ENCODE measurements at places on chromosomes 5 and 9.

GRCh38 chr9:25716220-25716872, 38.1 kb upstream of the TUSC1 start:
- DNase-seq = peak; percentile 24

GRCh38 chr5:35862126-35862525, 5.4 kb downstream of the IL7R start:
- DNase-seq = no peak

GRCh38 chr5:163162645-163163044, 274.8 kb upstream of the CCNG1 start:
- DNase-seq = no peak

DNA sequence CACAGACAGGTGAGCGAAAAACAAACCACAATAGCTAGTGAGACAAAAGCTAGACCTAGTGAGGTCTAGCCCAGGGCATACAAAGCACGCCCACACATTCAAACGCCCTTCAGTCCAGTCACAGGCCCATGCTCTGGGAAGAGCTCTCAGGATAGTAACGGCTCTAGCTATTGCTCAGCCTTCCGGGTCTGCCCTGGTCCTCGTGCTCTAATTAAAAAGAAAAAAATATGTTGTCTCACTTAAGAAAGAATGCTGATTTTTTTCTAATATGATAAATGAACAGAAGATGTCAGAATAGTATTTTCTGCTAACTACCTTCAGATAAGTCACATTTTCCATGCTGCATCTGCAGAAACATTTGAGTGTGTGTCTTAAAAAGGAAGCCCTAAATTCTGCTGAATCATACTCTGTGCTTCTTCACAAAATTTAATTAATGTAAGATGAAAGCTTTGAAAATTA, 94.5 kb downstream of the PLPP1 start:
- DNase-seq = no peak

DNA sequence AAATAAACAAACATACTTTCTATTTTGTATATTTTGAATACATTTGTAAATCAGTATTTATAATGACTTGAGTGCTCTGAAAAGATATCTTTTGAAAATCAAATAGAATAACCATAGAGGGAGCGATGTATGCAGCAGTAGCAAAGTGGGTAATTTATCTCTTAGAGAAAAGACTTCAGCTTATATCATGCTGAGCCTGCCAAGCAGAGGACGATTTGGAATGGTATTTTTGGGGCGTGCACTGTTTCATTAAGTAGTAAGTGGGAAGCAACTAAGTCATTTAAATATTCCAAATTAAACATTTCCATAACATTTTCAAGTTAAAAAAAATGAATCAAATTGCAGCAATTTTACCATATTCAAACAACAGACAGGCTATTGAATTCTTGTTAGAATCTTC, 147.6 kb downstream of the CDH10 start:
- DNase-seq = no peak

DNA sequence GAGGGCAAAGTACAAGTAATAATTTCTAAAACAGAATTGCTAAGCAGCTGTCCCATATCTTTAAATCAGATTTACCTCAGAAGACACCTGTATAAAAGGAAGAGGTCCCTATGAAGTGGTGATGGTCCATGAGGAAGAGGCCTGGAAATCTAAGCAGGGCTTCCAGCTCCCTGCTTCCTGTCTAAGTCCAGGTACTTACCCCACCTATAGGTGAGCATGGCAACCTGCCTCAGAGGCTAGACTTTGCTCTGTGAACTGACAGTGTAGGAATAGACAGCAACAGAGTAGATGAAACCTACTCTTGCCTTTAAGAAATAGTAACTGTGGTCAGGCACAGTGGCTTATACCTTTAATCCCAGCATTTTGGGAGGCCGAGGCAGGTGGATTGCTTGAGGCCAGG, 55.8 kb upstream of the ARRDC3 start:
- DNase-seq = no peak

GRCh38 chr5:21581508-21581907, 1271.6 kb downstream of the CDH12 start:
- DNase-seq = no peak

- no peak for DNase-seq
Observed at GRCh38 chr9:17088566-17088965, 46.3 kb upstream of the CNTLN start.

GRCh38 chr9:134525841-134526583, 115.6 kb upstream of the COL5A1 start:
- peak; percentile 82 for DNase-seq

DNA sequence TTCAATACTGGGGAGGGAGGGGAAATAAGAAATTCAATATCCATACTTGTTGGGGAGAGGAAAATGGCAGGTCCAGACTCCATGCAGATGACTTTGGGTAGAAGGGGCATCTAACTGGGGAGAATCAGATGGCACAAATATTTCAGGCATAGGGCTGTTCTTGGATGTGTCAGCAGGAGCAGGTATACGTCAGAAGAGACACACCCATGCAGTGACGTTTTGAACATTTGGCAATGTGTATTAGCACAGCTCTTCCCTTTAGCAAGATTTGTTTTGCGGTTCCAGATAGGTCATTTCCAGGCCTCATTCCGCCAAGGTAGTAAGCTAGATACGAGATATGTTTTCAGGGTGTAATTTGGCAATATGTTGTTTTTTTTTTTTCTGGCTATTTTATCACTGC, 187.2 kb upstream of the CDH10 start:
- no peak for DNase-seq

DNA sequence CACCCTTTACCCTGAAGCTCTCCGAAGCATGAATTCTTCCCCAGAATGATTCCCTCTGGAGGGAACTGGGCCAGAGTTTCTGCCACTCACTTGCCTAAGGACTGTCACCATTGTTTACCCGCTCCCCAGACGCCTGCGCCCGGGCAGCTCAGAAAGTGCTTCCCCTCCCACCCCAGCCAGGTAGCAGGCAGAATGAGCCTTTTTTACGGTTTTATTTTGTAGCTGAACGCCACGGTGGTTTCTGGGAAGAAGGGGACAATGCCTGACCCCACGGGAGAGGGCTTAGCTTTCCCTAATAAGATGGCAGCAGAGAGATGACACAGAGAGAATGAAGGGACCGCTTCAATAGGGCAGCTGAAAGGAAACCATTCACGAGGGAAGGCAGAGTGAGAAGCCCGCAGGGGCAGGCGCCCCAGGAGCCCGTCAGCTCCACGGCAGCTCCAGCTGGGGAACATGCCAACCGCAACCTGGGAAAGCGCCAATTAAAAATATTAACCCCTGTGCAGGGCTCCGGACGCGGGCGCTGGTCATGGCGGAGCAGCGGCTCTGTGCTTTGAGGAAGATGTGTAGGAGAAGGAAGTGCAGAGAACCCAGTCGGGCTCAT, 20.4 kb upstream of the NTNG2 start:
- DNase-seq = no peak

- DNase-seq = no peak
Observed at GRCh38 chr5:27026801-27027200, 11.6 kb downstream of the CDH9 start.

GRCh38 chr9:4550777-4551484, 60.7 kb downstream of the SLC1A1 start:
- DNase-seq = no peak

DNA sequence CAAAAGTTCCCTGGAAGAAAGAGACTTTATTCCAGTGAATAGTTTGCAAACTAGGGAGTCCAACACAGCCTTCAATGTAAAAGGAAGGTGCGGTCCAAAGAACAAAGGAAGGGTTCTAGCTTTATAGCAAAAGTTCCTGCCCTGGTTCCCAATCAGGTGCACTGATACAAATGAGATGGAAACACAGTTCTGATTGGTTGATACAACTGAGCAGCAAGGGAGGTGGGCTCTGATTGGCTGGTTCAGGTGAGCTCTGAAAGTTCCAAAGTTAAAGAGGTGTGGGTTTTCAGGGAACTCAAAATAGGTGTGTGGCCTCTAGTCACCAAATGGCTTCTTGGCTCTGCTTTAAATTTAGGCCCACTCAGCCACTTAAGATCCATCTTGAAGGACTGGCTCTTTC, 43.1 kb downstream of the P4HA2 start:
- no peak for DNase-seq

DNA sequence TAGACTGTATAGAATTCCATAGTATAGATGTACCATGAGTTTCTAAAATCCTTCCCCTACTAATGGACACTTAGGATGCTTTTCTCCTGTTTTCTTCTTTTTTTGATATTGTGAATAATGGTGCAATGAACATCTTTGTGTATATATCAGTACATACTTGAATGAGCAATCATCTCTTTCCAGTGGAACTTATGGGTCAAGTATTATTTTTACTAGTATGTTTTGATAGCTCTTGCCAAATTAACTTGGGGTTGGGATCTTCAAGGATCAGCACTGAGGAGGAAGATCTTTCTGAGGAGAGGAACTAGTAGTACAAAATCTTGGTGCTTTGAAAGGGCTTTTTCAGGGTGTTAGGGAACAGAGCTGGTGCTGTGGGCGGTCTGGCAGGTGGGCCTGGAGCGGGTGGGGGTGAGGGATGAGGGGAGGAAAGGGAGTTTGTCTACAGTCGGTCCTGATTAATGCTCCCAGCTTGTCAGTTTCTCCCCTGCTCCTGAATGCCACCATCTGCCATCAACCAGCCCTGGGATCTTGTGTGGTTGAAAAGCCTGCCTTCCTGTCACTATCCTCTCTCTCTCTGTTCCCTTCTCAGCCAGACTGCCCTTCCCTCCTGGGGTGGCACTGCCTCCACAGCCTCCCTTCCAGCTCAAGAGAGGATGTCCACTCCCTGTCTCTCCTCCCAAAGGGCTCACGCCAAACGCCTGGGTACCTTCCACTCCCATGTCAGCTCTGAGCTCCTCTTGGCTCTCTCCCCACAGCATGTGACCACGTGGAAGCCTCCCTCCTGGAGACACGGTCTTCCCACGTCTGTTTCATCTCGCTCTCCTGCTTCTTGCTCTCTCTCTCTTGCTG, 185.9 kb downstream of the DAB2IP start:
- no peak for DNase-seq

GRCh38 chr9:136345281-136346156, 18.0 kb downstream of the DNLZ start:
- peak; percentile 87 for DNase-seq
